H1 (cell line): ENCODE measurements at places on chromosomes 2 and 18. TPM values are rescaled to one million over a fixed set of nuclear protein-coding genes. Genes with fewer than 3 reads are reported as not detected.

DNA sequence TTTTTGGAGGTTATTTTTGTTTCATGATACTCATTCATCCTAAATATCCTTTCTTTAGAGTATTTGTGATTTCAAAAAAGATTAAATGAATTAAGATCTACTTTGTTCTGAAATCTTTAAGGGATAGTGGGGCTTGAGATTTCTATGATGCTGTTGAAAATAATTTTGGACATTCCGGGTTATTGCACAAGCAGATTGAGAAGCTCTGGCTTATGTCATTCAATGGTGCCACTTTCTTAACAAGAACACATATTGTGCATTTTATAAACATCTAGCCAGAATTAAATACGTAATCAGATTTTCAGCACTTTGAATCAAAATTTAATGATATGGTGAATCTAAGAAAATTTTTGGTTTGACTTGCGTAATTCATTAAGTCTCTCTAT lies 207.7 kb upstream of the COL3A1 start:
- no peak for DNase-seq
- H3K27ac ChIP-seq = no peak overlapping the region
- no peaks in the 10 kb centered on the region for H3K27me3 ChIP-seq

The MOCOS gene
- 5.8 and 6.5 TPM in 2 replicates for total RNA-seq

The INSIG2 gene
- total RNA-seq = 6.5 and 7.0 TPM in 2 replicates

The MOGAT1 gene
- 0.31 and 0.67 TPM in 2 replicates for total RNA-seq

- no peak overlapping the region for H3K4me3 ChIP-seq
- no peak overlapping the region for H3K27ac ChIP-seq
- H3K4me1 ChIP-seq = 0 out of 2 replicates have a peak, but pooled peaks cover 2% of the 10 kb centered on the region
- no peaks in the 10 kb centered on the region for H3K27me3 ChIP-seq
Observed at GRCh38 chr2:23326330-23326729, 58.6 kb upstream of the KLHL29 start.

- H3K4me3 ChIP-seq = no peak overlapping the region; the same call in 1 of the 2 replicates
- no peaks in the 10 kb centered on the region for H3K36me3 ChIP-seq
- H3K27me3 ChIP-seq = no peaks in the 10 kb centered on the region
- H3K4me1 ChIP-seq = no peaks in the 10 kb centered on the region
Observed at GRCh38 chr18:416930-417329, 83.6 kb downstream of the COLEC12 start.

- H3K27me3 ChIP-seq = no peaks in the 10 kb centered on the region
- DNase-seq = no peak
- H3K4me1 ChIP-seq = no peaks in the 10 kb centered on the region
- H3K27ac ChIP-seq = peak overlapping the region; percentile 78
- 0 out of 2 replicates have a peak, but pooled peaks cover 2% of the 10 kb centered on the region for H3K36me3 ChIP-seq
- no peak overlapping the region for H3K4me3 ChIP-seq
Observed at GRCh38 chr2:160970052-160970965, 189.9 kb upstream of the TANK start.

The SAG gene
- total RNA-seq = not detected in 2 replicates

The SMYD1 gene
- total RNA-seq = not detected in 2 replicates

GRCh38 chr2:101842471-101842870 lies 145.0 kb downstream of the MAP4K4 start:
- H3K27me3 ChIP-seq = no peaks in the 10 kb centered on the region
- H3K4me1 ChIP-seq = no peaks in the 10 kb centered on the region
- H3K36me3 ChIP-seq = peaks cover 66% of the 10 kb centered on the region
- no peak for DNase-seq
- H3K27ac ChIP-seq = no peak overlapping the region
- H3K4me3 ChIP-seq = no peak overlapping the region

The AKAIN1 gene
- total RNA-seq = not detected in 2 replicates

DNA sequence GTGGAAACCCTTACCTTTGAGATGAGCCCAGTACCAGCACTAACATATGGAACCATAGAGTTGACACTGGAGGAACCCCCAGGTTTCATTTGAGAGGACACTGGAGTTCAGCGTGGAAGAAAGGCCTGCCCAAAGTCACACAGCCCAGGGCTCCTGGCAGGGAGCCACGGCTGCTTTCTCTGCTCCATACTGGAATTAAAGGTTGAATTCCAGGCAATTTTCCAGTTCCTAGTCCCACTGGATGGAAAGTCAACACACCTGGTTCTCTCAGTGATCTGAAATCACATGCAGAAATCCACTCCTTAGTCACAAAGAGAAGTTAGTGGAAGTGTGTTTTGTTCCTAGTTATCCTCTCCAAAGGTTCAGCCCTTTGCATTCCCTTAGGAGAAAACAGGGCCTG lies 336.1 kb upstream of the SKOR2 start:
- no peak overlapping the region for H3K4me3 ChIP-seq
- DNase-seq = no peak
- no peaks in the 10 kb centered on the region for H3K4me1 ChIP-seq
- no peak overlapping the region for H3K27ac ChIP-seq
- H3K36me3 ChIP-seq = no peaks in the 10 kb centered on the region
- H3K27me3 ChIP-seq = no peaks in the 10 kb centered on the region

DNA sequence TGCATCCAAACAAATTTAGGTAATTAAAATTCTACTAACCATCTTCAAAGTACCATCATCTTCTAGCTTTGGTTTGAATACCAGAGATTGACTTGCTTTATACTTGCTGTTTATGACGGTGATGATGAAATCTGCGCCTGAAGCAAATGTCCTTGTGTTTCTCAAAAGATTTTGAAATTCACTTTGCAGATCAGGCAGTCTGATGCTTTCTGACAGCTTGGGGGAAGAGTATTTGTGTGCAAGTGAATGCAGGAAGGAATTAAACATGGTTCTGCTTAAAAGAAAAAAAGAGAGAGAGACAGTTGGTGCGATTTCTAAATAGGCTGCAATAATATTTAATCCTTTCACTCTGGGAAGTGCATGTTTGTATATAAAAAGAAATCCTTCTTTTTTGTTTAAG lies 29.6 kb downstream of the CSRNP3 start:
- no peaks in the 10 kb centered on the region for H3K27me3 ChIP-seq
- no peaks in the 10 kb centered on the region for H3K4me1 ChIP-seq
- no peak overlapping the region for H3K27ac ChIP-seq
- no peak for DNase-seq
- no peak overlapping the region for H3K4me3 ChIP-seq
- H3K36me3 ChIP-seq = no peaks in the 10 kb centered on the region

DNA sequence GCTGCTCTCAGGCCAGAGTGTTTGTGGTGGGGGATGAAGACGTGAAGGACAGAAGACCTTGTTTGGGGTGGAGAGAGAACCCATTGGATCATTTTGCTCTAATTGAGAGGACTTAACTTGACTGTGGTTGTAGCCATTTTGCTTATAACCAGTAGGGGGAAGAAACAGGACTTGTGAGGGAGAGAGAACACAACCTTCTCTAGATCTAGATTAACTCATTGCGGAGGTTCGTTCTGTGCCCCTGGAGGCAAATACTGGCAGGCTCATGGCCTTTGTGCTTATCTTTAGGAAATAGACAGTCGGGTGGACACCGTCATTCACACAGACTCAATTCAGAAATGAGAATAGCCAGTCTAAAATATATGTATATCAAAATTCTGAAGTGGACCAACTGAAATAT lies 147.0 kb upstream of the LHCGR start:
- no peak overlapping the region for H3K4me3 ChIP-seq
- no peaks in the 10 kb centered on the region for H3K36me3 ChIP-seq
- no peaks in the 10 kb centered on the region for H3K4me1 ChIP-seq
- no peak for DNase-seq

DNA sequence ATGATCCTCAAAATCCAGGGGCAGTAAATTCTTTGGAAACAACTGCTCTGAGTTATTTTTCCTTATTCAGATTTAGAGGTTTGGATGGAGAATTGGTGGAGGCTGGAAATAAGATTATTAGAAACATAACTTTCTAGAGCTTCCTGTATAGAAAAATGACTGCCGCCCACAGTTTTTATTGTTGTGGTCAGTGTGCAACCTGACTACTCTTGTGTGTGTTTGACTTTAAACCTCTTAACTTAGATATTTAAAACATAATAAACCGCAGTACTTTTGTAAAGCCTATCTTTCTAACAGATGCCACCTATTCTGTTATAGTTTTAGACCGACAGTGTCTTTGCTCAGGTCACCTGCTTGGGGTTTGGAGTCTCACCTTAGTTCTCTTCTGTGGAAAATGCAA lies 115.4 kb upstream of the BCL2L11 start:
- H3K4me1 ChIP-seq = no peaks in the 10 kb centered on the region
- no peak for DNase-seq
- no peaks in the 10 kb centered on the region for H3K36me3 ChIP-seq
- H3K27me3 ChIP-seq = no peaks in the 10 kb centered on the region
- H3K27ac ChIP-seq = no peak overlapping the region

DNA sequence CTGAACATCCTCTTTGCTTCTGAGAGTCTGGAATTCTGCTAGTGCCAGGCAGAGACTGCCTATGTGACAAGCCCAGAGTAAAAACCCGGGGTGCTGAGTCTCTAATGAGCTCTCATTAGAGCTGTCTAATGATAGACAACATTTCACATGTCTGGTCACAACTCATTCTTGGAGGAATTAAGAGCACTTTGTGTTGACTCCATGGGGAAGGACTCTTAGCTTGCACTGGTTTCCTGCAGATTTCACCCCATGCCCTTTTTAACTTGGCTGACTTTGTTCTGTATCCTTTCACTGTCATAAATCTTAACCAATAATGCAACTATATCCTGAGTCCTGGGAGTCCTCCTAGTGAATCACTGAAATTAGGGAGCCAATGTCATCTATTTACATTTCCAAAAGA lies 33.5 kb downstream of the FBXO15 start:
- H3K27ac ChIP-seq = no peak overlapping the region
- no peak for DNase-seq
- no peaks in the 10 kb centered on the region for H3K27me3 ChIP-seq

DNA sequence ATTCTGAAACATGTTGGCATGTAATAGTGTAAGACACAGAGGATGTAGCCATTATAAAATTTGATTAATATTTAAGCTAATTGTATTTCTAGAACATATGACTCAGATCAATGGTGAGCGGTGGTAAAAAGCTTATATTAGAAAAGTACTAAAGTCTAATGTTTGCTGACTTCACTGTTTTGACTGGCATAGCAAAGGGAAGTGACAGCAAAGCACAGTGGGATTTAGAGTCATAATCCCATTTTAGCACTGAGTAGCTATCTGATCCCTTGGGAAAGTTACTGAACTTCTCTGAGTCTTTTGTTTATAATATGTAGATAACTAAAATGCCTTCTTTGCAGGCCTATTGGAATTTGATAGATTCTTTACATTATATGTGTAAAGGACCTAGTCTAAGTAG lies 60.4 kb downstream of the KIAA1328 start:
- H3K36me3 ChIP-seq = no peaks in the 10 kb centered on the region
- H3K27me3 ChIP-seq = no peaks in the 10 kb centered on the region
- DNase-seq = no peak

DNA sequence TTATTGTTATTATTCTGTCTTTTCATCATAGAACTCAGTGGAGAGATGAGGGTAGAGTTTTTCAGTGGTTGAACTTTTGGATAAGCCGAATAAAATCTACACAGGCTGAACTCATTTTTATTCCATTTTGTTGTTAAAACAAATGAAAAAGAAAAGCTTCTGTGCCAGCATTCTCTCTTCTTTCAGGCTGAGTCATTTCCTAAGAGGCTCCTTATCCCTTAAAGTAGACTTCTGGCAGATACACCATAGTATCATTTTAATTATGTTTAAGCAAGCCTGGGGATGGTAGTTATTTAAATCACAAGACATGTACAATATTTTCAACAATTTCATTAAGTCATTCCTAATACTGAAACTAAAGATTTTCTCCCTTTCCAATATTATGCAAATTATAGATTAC lies 1364.0 kb upstream of the NRXN1 start:
- H3K27me3 ChIP-seq = no peaks in the 10 kb centered on the region
- no peaks in the 10 kb centered on the region for H3K36me3 ChIP-seq

DNA sequence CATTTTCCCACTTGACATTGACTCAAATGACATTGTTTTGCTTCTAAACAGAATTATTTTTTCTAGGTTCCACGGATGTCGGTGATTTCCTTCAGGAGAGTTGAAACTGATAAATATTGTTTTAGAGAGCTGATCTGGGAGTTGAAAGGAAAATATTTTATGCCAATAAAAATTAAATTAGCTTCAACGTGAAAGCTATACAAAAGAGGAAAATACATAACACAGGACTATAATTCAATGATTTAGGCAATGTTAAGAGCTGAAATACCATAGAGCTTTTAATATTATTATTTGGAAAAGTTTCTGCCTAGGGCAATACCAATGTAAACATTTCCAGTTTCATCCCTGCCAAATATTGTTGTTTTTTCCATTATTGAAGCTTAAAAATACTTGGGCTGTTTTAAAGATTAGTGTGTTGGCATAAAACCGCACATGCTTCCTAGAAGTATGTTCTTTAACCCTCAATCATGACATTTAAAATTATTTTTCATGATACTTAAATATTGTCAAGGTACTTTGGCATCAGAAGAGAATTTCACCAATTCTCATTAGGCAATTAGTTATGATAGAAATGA lies 18.6 kb upstream of the PDE1A start:
- no peak overlapping the region for H3K4me3 ChIP-seq
- no peaks in the 10 kb centered on the region for H3K27me3 ChIP-seq
- no peak for DNase-seq
- no peaks in the 10 kb centered on the region for H3K36me3 ChIP-seq

The ZAP70 gene
- total RNA-seq = not detected in 2 replicates

The KIDINS220 gene
- total RNA-seq = 26.7 and 27.1 TPM in 2 replicates

DNA sequence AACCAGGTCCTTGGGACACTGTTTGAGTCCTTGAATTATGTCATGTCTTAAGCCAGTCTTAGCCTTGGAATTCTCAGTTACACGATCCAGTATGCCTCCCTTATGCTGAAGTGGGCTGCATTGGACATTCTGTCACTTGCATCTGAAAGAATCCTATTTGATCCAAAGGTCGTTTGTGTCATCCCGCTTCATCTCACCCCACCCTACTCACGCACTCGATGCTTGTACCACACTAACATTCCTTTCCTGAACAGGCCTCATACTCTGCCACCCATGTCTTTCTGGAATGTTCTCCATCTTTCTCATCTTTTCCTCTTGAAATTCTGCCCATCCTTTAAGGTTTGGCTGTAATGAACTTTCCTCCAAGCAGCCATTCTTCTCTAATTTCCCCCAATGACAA lies 27.9 kb upstream of the ZFP36L2 start:
- no peaks in the 10 kb centered on the region for H3K27me3 ChIP-seq
- H3K4me1 ChIP-seq = peaks cover 4% of the 10 kb centered on the region
- H3K36me3 ChIP-seq = no peaks in the 10 kb centered on the region
- no peak for DNase-seq
